DND-41 (cell line): ENCODE measurements at places on chromosomes 16 and 17.
A peak's percentile ranks its signal among the peaks of the same experiment; 100 is the strongest.

DNA sequence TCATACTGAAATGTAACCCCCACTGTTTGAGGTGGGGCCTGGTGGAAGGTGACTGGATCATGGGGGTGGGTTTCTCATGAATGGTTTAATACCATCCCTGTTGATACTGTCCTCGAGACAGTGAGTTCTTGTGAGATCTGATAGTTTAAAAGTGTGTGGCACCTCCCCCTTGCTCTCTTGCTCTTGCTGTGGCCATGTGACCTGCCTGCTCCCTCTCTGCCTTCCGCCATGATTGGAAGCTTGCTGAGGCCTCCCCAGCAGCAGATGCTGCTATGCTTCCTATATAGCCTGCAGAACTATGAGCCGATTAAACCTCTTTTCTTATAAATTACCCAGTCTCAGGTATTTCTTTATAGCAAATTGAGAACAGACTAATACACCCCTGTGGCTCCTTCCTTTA, 40.6 kb downstream of the STAT3 start:
- DNase-seq = no peak

DNA sequence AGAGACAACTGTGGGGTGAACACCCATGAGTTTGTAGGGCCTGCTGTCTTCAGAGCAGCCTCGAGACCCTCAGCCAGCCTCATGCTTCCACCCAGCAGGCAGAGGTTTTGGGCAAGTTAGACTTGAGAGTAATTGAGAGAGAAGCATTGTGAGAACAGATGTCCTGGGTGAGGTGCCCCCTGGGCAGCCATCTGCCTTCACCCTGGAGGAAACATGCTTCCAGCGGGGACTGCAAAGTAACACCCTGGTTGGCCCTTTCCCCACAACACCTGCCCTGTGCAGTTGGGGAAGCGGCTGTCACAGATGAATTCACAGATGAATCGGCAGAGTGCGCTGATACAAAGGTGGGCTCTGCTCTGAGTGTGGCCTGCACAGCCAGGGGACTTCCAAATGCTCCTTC, 23.4 kb downstream of the ATPAF2 start:
- DNase-seq = no peak

DNA sequence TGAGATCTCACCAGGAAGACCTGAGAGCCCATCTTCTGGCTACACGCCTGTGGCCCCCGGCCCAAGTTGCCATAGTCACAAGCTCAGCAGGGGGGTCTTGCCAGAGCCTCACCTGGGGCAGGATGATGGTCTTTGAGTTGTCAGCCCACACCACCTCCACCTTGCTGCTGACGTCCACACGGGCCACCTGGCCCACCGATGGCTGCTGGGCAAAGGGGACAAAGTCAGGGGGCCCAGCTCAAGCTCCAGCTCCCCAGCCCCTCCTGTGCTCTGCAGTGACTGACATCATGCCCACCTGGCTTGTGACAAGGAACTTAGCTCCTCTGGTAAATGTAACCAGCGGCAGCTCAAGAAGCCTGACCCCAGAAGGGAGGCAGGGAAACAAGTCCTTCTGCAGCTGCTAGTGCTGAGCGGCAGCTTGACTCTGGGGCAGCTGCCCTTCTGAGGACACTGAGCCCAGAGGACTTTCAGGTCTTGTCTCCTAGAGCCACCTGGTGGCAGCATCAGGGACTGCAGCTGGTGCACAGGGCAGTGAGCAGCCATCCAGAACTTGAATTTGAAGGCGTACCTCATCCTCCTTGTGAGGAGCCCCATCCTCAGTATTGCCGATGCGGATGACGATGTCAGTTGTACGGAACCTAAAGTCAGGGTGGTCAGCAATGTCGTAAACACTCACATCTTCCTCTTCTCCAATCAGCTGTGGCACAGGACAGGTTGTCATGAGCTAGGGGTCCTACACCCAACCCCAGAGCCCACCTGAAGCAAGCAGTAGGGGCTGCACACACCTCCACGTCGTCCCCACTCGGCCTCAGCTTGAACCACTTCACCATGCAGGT, 13.5 kb downstream of the SPHK1 start:
- peak; percentile 83 for DNase-seq

- DNase-seq = no peak
These were observed 26.1 kb upstream of the CBFA2T3 start for GRCh38 chr16:89002851-89003830.

DNA sequence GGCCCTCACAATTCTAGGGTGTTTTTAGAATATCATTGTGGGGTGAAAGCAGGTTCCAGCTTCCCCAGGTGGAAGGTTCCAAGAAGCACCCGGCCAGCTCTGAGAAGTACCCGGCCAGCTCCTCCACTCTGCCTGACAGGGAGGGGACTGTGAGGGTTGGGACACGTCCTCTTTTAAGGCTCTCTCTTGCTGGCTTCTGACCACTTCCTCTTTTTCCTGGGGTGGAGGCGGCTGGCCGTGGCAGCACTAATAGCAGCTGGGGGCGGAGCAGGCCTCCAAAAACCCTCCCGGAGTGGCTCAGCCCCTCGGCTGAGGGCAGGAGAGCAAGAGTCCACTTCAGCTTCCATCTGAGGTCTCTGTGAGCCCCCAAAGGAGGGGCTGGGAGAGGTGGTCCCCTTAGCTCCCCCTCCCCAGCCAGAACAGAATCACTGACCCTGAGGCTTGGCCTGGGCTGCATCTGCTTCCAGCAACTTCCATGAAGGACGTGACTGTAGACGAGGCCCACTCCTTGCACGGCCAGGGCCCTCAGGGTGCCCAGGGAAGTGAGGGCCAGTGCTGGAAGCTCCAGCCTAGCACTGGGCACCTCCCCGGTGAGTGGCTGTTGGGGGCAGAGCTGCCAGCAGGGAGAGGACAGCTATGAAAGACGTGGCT, 26.7 kb upstream of the PLCG2 start:
- DNase-seq = no peak

- no peak for DNase-seq
These were observed 9.6 kb downstream of the DCTN5 start for GRCh38 chr16:23650674-23651416.

DNA sequence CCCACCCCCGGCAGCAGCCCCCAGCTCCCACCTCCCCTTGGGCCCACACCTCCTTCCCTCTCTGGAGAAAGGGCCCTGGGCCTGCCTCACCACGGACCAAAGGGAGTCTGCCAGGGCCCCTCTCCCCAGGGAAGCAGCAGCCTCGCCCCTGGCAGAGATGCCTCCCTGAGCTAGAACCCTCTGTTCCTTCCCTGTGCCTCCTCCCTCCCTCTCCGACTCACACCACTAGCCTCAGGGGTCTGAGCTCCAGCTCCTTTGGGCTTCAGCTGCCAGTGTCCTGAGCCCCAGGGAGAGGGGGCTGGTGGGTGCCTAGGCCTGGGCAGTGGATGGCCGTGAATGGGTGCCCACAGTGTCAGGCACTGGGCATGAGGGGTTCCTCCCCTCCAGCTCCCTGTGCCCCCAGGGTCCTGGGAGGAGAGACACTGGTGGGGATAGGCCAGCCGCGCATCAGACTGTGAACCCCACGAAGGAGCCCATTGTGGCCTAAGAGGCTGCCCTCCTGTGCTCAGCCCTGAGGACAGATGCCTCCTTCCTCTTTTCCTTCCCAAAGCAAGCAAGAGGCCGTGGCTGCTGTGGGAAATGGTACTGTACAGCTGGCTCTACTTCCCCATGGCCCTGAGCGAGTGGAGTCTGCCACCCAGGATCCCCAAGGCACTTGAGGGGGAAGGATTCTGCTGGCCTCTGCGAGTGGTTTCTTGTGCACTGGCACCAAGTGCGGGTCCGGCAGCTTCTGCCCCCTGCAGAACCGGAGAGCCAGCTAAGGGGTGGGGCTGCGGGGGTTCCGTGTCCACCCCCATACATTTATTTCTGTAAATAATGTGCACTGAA, 20.7 kb downstream of the MMP15 start:
- no peak for DNase-seq

DNA sequence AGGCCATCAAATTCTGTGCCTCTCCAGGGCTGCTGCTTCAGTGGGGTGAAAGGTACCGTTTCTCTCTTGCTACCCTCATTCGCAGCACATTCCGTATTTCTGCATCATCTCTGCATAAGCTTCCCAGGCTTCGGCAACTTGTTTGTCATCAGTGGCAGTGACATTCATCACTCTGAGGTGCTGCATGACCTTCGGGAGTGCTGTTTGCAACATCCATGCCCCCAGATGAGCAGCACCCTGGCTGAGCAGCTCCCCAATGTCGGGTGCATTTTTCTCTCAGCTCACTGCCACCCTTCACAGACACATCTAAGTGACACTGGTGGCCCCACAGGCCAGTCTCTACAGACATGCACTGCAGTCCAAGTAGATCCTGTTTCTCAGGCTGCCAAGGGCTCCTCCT, 3.8 kb downstream of the CREBBP start:
- no peak for DNase-seq

DNA sequence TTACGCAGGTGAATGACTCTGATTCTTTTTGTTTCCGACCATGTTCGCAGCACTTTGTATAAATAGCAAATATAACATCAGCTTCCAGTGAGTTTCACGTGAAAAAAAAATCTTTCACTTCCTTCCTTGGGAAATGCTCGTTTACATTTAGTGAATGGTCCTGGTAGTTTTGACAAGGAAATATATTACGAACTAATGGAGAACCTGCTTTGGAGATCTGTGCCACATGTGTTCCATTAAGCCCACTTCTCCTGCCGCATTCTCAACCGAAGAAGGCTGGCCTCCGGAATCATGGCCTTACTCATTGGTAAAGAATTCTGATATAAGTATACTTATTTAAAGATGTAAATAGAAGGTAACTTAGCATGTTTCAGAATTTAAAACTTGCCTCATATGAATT, 3.6 kb downstream of the CRAMP1 start:
- no peak for DNase-seq

DNA sequence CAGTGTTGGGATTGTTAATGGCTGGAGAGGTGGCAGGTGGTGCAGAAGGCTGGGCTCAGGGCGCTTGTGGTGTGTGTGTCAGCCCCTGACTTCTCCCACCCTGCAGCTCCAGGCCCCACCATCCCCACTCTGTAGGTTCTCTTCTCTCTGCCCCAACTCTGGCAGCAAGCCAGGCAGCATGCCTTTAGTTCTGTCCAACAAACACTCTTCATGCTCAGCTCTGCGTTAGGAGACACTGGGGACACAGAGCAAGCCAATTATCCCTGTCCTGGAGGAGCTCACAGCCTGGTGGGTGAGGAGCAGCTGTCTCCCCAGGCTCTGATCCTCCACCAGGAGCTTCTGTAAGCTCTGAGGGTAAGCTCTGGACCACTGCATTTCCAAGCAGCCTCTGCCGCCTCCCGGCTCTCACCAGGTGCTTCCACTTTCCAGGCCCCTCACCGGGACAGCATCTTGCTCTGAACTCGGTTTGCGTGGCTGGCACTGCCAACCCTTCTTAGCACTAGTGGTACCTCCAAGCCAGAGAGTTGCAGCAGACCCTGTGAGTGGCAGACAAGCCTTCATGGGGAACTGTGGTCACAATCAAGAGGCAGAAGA, 34.3 kb upstream of the WSCD1 start:
- no peak for DNase-seq

DNA sequence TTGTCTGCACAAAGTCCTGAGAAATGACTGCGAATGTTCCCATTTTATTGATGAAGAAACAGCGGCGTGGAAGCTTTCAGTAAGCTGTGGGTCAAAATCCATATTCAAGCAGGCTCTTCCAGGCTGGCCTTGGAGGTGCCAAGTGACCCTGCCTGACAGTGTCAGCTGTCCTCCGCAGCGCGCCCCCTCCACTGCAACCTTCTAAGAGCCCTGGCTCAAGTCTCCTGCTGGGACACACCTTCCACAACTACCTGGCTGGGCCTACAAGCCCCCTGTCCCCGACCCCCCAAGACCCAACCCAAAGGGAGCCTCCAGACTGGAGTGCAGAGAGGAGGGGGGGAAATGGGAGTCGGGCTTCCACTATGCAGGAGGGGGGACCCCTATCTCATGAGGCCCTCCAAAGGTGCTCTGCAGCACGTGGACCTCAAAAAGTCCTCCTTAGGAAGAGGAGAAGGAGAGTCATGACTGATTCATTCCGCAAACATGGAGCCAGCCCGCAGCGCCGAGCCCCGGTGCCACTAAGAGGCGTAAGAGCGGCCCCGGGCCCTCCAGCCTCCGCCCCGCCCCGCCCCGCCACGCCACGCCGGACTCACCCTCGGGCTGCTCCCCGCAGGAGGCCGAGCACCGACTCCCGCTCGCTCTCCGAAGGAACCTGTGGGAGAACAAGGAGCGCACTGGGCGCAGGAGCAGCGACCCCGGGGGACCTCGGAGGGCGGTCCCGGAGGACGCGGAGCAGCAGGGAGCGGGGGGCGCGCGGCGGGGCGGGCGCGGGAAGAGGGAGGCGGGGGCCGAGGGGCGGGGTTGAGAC, 574 bp downstream of the MPP3 start:
- no peak for DNase-seq

DNA sequence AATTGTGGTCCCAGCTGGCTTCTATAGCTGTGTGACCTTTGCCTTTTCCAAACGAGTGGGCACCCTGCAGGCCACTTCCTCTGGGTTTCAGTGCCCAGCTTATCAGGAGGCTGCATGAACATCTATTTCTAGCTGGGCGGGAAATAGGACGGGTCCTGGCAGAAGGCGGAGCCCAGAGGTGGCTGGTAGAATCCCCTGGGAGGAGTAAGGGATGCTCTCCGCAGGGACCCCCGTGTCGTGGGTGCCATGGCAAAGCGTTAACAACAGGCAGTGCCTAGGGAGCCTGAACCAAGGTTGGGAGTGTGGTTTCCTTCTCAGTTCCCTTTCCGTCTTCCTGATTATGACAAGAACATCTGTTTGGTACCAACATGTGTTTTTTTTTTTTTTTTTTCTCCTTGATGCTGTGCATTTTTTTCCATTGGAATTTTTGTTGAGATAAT, 58.2 kb downstream of the PLCG2 start:
- no peak for DNase-seq

DNA sequence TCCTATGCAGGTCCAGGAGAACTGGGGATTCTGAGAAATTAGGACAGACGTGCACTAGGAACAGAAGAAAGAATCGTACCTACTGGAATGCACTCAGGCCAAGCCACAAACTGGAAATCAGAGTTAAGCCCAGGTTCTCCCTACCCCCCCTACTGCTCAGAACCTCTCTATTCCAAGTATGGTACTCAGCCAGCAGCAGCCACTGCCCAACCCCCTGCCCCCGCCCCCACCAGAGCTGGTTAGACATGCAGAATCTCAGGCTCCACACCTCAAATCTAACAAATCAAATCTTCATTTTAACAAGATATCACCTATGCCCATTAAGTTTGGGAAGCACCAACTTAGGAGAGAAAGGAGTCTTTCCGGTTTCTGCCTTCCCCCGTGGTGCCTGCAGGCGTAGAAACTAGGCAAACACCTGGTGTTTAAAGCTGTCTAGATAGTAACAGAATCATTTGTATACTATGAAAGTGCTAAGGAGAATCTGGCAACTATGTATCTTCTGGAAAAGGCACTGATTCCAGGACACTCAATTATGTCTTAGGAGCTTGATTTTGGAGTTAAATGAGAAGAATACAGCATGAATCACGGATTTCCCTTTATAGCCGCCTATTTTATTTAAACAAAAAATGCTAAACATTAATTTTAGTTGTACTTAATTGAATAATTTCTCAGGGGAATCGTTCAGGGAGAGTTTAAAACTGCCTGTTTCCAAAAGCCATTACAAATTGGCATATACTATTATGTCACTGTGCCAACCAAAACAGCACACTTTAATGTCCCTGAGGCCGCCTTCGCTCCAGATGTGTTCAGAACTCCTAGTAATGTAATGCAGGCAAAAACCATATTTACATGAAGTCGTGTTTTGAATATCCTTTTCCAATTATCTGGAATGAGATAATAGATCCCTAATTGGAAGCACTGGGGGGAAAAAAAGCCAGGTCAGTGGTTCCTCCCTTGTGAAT, 166.5 kb downstream of the STX8 start:
- no peak for DNase-seq
